ENCODE measurements at places on chromosomes 12 and 14.

DNA sequence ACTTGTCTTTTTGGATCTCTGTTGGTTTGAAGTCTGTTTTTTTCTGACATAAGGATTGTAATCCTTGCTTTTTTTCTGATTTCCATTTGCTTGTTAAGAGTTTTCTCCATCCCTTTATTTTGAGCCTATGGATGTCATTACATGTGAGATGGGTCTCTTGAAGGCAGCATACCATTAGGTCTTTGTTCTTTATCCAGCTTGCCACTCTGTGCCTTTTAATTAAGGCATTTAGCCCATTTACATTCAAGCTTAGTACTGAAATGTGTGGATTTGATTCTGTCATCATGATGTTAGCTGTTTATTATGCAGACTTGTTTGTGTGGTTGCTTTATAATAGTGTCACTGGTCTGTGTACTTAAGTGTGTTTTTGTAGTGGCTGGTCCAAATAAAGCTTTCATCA lies 100.0 kb downstream of the CCDC91 start:
- no peak for DNase-seq

DNA sequence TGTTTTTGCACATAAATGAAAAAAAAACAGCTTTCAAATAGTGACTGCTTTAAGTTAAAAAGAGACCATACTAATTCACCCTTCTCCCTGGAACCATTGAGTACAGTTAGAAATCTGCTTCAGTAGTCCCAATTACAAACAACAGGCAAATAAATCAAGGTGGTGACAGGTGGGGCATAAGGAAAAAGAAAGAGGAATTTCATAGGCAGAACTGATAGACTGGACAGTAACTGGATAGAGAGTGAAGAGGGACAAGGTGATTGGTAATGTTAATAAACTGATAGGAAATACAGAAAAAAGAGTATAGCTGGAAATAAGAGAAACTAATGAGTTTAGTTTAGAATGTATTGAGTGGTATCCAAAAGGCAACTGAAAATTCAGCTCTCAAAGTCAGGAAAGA lies 56.0 kb downstream of the SLC41A2 start:
- DNase-seq, result no peak

- no peak for DNase-seq
Measured at GRCh38 chr12:34625116-34625515, 602.8 kb downstream of the ALG10 start.

DNA sequence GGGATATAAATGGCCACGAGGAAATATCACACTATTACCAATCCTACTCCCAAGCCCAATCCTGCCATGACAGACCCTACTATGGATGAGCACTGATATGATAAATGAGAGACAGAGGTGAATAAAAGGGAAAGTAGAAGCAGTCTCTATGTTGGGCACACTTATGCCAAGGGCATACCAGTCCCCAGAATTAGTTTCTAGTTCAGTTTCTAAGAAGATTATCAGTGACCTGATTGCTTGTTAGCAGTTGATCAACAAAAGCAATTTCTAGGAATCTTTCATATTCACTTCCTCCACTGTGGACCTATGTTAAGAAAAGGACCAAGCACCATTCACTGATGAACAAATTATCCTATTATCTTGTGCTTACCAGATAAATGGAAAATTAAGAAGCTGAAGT lies 20.0 kb downstream of the SCAF11 start:
- DNase-seq, result no peak

DNA sequence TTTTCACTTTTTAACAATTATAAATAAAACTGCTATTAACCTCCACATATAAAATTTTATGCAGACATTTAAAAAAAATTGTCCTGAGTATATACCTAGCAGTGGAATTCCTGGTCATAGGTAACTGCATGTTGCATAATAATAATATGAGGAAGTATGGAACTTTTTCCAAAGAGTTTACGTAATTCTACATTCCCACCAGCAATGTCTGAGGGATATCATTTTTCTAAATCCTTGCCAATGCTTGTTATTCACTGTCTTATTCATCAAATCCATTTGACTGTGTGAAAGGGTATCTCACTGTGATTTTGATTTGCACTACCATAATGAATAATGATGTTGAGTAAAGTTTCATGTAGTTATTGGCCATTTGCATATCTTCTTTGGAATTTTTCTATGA lies 393.8 kb downstream of the LRFN5 start:
- DNase-seq, result no peak

GRCh38 chr12:81596558-81596957 lies 162.6 kb downstream of the PPFIA2 start:
- no peak for DNase-seq

DNA sequence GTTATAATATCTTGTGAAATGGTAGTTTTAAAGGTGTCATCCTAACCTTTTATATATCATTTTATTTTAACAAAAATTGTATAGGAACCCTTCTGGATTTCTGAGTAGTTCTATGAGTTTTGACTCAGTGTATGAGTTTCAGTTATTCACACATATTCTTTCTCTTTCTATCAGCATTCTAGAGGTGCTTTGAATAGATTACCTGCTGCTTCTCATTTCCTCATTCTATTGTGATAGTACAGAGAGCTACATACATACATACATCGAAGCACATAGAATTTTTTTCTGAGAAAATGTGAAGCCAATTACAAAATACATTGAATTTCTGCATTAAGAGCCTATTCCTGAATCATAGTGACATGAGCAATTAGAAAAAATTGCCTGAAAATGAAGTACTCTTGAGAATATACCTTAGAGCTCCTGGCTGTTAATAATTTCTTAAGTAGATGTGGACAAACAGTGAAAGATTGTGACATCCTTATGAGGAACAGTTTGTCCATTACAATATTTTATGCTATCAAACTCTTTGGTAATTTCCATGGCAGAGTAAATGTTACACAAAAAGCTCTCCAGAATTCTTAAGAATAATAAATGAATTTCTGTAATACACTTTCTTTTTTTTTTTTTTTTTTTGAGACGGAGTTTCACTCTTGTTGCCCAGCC lies 556.6 kb downstream of the TRHDE start:
- DNase-seq, result no peak

GRCh38 chr12:132631666-132632065 lies 13.1 kb downstream of the P2RX2 start:
- DNase-seq, result no peak

GRCh38 chr12:54937376-54937775 lies 47.2 kb downstream of the TESPA1 start:
- no peak for DNase-seq

- DNase-seq, result no peak
Measured at GRCh38 chr12:104105461-104105860, 32.5 kb downstream of the NFYB start.

DNA sequence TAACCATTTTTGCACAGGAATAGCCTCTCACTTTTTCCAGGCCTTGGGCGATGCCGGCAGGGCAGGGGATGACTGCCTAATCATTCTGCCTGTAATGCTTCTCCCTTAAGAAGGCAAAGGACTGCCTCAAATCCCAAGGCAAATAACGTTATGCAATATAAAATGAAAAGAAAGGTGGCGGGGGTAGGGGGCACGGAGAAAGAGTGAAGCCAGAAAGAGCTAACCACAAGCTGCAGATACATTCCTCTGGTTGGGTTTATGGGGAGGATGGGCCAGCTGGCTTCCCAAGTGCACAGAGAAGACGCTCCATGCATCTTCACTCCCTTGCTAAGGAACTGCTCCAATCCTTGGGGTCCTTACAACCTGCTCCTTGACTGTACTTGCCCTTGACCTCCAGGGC lies 229.5 kb downstream of the FOXN3 start:
- no peak for DNase-seq

DNA sequence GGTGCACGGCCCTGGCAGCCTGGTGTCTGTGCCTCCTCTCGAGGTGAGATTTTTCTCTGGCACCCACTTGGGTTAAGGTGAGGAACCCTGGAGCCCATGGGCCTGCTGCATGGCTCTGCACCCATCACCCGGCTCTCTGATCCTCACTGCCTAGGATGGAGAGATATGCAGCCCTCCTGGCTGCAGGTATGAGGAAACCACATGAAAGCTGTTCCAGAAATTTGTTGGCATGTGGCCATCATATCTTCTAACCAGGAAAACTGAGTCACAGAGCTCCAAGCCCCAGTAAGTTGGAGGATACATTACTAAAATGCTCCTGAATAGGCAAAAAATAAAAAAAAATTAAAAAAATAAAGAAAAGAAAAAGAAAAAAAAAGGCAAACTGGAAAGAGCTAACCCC lies 39.3 kb upstream of the DDX11 start:
- DNase-seq, result no peak

DNA sequence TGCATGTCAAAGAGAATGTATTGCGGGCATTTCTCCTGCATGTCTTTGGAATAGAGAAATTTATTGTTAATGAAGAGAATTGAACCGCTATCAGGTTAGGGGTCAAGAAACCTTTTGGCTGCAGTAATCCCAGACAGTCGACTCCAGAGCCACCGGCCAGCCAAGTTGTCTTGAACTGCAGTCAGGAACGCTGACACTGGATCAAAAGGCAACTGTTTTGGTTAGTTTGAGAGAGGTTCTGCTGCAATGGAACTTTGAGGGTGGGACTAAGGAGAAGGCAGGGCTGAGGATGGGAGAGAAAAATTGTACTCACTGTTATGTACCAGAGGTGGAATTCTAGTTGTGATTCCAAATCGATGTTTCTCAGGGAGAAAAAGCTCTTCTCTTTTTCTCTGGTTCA lies 28.2 kb downstream of the PPFIBP1 start:
- DNase-seq, result no peak

- DNase-seq, result no peak
Measured at GRCh38 chr12:31951008-31951407, 8.2 kb upstream of the RESF1 start.

- DNase-seq, result no peak
Measured at GRCh38 chr14:100896369-100897060, 7.0 kb downstream of the RTL1 start.

DNA sequence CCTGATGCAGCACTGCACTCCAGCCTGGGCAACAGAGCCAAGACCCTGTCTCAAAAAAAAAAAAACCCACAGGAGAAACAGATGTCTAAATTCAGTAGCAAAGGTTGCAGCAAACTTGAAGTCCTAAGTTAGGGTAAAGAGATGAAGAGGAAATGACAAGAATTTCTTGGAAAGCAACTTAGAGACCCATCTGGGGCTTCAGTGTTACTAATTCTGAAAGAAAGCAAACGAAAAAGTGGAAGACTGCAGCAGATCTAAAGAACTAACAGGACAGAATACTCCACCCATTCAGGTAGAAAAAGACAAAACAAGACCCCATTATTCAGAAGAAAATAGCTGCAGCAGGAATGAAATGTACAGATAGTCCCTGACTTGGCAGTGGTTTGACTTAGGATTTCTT lies 31.9 kb downstream of the RESF1 start:
- DNase-seq, result no peak

DNA sequence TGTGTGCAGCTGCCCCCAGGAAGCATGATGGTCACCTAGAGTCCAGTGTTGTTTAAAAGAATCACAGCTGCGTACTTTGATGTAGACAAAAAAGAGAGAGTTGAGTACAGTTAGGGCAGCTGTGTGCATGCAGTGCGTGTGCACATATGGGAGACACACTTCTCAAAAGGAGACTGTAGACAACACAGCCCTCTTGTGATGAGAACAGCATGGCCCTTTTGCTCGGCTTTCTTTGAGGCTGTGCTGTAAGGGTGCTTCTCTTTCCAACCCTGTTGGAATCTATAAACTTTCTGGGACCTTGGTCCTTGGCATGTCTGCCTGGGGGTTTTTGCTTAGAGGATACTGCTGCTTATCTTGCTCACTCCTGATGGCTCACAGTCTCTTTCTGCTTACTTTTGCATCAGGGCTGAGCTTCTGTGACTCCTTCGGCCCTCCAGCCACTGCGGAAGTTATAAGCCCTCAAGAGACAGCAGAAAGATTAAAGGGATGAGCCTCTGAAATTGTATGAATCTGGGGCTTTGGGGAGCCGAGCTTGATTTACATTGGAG lies 102.9 kb downstream of the DYRK2 start:
- no peak for DNase-seq

DNA sequence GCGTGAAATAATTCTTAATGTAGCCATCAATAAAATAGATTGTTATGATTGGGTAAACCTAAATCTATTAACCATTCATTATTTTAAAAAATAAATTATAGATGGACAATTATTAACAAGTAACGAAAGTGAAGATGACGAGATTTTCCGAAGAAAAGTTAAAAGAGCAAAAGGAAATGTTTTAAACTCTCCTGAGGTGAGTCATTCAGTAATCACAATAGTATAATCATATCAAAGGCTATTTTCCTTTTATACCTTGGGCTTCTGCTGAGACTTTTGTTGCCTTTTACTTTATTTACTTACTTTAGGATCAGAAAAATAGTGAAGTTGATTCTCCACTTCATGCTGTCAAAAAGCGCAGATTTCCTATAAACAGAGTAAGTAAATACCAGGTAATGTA lies 45.6 kb downstream of the FANCM start:
- no peak for DNase-seq
